Gastroesophageal sphincter (tissue), 4 donors: ENCODE measurements at places on chromosomes 2 and 18. TPM values are rescaled to one million over a fixed set of nuclear protein-coding genes. Genes with fewer than 3 reads are reported as not detected.

FSHR gene
- not detected for total RNA-seq

MEP1B gene
- total RNA-seq: not detected

GRCh38 chr2:54285451-54285850, 29.4 kb upstream of the TSPYL6 start:
- ATAC-seq: no peak

GRCh38 chr2:226838722-226839121, 2.9 kb downstream of the RHBDD1 start:
- ATAC-seq: no peak

LONRF2 gene
- total RNA-seq: 74.6 TPM

DNA sequence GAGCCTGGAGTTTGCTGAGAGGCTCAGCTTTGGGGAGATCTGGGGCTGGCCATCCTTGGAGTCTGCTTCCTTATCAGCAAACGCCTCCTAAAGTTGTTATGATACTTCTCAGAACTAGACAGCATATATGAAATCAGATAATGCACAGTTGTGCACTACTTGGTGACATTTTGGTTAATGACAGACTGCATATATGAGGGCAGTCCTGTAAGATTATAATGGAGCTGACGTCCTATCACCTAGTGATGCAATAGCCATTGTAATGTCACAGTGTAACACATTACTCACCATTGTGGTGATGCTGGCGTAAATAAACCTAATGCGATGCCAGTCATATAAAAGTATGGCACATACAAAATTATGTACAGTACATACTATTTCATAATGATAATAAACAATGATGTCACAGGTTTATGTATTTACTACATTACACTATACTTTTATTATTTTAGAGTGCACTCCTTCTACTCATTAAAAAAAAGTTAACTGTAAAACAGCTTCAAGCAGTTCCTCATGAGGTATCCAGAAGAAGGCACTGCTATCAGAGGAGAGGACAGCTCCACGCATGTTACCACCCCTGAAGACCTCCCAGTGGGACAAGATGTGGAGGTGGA, 298.1 kb upstream of the REV1 start:
- ATAC-seq: no peak
